ENCODE measurements at places on chromosomes 12 and 14.
A peak's percentile ranks its signal among the peaks of the same experiment; 100 is the strongest.

GRCh38 chr14:28746247-28746646, 20.3 kb upstream of the FOXG1 start:
- DNase-seq: no peak

GRCh38 chr12:18387706-18388105, 126.4 kb downstream of the PIK3C2G start:
- no peak for DNase-seq

- DNase-seq: peak; percentile 76
Measured at GRCh38 chr12:40691913-40692764, at the start of gene CNTN1. TSS of gene CNTN1 (plus strand) at chr12:40692439.

GRCh38 chr12:84696908-84697540, 215.6 kb downstream of the SLC6A15 start:
- peak; percentile 33 for DNase-seq

GRCh38 chr12:69655616-69656340, 43.3 kb downstream of the BEST3 start:
- peak; percentile 82 for DNase-seq

DNA sequence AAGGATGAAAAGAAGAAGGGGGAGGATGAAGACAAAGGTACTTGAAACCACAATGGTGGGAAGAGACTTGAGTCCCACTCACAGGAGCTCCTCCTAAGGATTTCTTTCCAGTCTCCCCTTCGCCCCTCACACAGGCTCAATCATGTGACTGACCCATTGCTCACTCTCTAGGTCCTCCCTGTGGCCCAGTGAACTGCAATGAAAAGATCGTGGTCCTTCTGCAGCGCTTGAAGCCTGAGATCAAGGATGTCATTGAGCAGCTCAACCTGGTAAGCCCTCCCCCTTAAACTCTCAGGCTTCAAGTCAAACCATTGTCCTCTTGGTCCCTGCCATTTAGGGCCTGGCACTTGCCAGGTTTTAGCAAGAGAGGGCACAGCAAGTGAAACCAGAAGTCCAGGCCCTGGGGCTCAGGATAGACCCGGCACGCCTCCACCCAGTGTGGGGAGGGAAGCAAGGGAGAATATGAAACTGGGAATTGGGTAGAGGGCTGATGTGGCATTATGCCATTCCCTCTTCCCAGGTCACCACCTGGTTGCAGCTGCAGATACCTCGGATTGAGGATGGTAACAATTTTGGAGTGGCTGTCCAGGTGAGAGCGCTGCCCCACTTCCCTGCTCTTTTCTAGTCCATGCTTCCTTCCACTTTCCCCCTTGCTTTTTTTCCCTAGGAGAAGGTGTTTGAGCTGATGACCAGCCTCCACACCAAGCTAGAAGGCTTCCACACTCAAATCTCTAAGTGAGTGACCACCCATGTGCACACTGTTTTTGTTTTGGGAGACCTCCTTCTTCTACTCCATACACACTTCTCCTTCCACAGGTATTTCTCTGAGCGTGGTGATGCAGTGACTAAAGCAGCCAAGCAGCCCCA, 1.8 kb downstream of the PSME1 start:
- DNase-seq: no peak

DNA sequence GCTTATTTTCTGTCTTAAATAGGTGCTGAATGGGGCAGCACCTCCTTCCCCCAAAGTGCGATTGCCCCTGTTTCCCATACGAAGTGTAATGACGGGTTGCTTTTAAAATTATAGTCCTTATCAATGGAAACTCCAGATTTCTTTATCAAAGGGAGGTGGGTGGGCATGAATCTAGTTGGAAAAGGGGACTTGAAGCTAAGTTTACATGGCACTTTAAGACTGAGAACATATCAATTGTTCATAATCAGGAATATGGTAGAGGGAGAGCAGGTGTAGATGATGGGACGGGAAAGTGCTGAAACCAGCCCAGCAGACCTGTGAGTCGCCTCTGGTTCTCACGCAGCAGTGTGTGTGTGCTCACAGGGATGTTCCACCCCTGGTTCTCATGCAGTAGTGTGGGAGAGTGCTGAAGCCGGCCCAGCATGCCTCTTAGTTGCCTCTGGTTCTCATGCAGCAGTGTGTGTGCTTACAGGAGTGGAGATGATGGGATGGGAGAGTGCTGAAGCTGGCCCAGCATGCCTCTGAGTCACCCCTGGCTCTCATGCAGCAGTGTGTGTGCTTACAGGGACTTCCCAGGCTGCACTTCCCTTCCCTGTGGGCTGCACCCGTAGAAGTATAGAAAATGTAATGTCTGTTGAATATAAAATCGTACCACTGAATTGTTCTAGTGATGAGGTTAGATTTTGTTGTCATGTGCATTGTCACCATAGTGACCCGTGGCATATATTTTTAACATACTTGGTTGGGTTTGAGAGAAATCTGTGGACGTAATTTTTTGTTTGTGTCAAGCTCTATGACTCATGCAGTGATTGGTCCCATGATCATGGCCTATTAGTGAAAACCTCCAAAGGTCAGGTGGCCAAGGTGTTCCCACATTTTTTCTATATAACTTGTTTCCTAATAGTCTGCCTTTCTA, 51.6 kb downstream of the GPATCH2L start:
- peak; percentile 72 for DNase-seq

- no peak for DNase-seq
Measured at GRCh38 chr14:94120667-94121340, 8.6 kb downstream of the IFI27L2 start.

GRCh38 chr14:28264306-28264705, 502.3 kb upstream of the FOXG1 start:
- DNase-seq: no peak

DNA sequence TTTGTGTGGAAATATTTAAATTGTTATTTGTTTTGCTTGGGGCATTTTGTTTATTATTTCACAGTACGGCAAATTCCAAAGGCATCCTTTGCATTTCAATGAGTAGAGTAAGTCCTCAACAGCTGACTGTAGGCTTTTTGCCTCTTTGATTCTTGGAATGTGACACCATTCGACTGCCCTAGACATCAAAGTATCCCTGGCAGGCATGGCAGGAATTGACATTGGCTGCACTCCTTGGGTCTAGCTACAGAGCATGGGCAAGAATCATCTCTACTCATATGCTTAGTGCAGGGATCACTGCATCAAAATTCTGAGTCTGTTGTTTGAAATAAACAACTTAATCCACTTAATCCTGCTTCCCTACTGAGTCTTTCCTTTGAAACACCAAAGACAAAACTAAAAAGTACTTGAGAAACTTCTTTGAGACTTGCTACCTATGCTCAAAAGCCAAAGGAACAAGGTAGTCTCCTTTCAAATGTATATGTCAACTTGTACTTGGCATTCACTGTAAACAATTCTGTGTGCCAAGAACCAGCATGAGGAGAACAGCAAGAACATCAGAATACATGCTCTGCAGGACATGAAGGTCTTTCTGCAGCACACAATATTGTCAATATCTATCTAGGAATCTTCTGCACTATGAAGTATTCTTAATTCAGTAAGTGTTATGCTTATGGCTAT, 1569.0 kb upstream of the FLRT2 start:
- DNase-seq: no peak

DNA sequence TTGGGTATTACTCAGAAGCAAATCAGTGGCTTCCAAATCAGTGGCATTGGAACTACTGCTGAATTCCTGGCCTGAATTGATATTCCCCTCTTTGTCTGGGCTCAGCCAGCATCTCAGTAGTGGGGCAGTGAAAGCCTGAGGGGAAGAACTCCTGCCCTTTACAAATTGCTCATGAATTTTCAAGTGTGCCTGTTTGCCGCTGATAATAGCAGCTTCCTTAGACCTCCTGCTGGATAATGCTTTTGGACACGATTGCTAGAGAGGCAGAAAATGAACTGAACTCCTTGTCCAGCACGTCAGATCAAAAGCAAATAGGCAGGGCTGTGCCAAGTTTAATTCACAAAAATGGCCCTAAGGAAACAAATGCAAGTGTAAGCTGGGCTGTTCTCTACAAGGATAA, 91.3 kb upstream of the GZMB start:
- no peak for DNase-seq

DNA sequence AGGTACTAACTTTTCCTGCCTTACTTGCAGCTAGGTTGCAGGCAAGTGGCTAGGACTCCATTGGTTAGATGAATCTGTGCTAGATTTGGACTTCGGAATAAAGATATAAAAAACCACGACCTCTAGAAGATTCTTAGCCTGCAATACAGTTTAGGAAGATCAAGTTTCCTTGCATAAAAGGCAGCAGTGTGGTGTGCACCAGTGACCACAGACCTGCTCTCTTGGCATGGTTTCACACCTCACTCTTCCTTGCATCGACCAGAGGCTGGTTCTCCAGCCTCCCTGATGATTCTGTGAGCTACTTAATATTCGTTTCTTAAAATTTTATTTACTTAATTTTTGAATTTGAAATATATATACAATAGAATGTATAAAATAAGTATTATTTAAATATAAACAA, 9.8 kb downstream of the KLHDC1 start:
- no peak for DNase-seq

DNA sequence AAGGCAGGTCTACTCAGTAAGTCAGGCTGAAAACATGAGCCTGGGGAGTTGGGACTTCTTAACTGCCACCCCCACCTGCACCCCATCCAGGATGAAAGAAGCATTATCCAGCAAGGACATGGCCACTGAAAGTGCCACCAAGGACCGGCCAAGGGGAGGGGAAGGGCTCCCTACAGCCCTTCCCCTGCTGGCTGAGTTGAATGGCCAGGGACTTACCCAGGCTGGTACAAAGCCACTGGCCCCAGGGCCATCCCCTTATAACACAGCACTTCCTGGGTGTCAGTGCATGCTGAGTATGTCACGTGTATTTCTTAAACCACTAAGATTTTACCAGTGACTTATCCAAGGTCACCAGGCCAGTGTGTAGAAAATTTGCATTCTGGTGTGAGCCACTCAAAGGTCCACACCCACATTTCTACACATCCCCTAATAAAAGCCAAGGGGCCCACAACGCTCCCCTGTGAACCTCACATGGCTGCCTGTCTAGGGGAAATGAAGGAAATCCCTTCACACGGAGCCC, 29.3 kb upstream of the ZFP36L1 start:
- DNase-seq: no peak

DNA sequence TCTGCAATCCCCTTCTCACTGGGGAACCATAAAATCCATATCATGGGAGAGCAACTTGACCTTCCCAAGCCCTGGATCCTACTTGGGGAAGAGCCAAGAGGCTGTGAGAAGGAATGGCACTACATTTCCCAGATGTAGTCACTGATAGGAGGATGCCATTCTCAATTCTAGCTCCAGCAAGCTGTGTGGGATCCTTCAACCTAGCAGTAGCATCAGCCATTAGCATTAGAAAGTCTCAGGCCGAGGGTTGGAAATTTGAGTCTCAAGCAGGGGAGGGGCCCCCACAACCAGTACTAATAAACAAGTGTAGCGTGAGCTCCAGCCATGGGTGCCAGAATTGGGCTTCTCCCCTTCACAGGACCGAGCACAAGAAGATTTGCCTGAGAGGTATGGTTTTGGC, 84.3 kb upstream of the NELL2 start:
- no peak for DNase-seq

- DNase-seq: no peak
Measured at GRCh38 chr14:31380106-31380505, 40.2 kb downstream of the HEATR5A start.

DNA sequence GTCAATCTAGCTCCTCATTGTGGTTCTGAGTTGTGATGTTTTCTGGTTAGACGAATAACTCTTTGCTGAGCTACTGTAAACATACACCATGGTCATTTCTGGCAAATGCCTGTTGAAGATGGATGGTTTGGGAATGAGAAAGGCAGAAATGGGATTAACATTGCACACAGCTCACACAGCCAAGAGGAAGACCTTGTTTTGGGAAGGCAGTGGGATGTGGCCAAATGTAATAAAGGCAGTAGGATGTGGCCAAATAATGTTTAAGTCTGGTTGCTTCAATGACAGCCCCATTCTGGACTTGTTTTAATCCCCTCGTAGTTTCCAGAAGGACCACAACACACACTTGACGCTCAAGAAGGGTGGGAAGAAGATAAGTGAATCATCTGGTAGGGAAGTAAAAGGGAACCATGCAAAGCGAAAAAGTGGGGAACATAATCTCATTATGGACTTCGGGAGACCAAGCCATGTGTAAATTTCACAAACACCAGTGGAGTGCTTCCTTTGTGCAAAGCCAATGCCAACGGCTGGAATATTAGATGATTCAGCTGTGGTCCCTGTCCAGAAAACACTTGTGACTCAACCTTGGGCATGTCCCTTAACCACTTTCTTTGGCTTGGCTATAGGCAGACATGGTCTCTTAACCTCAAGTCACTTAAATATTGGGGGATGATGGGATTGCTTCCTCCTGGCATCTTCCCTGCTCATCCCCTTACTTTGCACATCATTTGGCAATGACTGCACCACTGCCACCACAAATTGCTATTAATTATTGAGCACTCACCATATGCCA, 284.4 kb upstream of the CRY1 start:
- no peak for DNase-seq

- no peak for DNase-seq
Measured at GRCh38 chr14:63006531-63006930, 38.7 kb downstream of the KCNH5 start.

DNA sequence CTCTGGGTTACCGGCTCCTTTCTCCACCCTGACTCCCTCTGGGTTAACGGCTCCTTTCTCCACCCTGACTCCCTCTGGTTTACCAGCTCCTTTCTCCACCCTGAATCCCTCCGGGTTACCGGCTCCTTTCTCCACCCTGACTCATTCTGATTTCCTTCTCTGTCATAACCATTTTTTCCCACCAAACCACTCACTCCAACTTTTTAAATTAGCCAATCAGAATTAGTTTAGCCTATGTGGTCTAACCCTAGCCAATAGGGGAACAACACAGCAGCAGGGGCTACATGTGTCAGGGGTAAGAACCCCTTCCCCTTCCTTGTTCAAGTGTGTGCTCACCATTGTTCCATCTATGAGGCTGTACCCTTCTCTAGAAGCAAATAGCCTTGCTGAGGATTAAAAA, 98.4 kb upstream of the RBM19 start:
- no peak for DNase-seq

GRCh38 chr14:98692832-98693231, 579.2 kb downstream of the BCL11B start:
- no peak for DNase-seq

GRCh38 chr12:5682581-5682980, 250.7 kb downstream of the NTF3 start:
- DNase-seq: no peak

DNA sequence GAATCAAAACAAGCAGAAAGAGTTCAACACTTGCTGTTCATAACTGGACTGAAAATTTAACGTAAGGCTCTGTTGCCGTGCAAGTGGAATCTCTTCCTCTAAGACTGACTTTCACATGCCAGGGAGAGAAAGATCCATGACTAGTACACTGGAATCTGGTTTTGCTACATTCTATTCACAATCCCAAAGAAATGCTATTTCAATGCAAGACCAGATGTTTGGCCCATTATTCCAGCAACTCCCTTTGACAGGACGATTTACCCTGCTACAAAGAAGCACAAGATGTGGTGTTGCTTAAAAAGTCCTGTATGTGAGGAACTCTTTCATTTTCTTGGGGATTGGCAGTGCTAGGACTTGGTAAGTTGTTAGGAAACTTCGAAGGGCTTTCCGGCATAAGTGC, 17.4 kb downstream of the RFC5 start:
- DNase-seq: peak; percentile 57
